ENCODE measurements at places on chromosomes 12 and 14.
A peak's percentile ranks its signal among the peaks of the same experiment; 100 is the strongest.

DNA sequence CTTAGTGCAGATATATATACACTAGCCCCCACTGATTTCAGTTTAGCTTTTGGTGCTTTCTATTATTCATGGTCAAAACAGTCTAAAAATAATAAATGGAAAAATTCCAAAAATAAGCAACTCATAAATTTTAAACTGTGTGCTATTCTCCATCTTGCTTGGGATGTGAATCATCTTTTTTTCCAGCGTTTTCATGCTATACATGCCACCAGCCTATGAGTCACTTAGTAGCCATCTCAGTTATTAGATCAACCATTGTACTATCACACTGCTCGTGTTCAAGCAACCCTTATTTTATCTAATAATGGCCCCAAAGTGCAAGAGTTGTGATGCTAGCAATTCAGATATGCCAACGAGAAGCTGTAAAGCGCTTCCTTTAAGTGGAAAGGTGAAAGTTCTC, 73.9 kb upstream of the KRR1 start:
- no peak for DNase-seq

DNA sequence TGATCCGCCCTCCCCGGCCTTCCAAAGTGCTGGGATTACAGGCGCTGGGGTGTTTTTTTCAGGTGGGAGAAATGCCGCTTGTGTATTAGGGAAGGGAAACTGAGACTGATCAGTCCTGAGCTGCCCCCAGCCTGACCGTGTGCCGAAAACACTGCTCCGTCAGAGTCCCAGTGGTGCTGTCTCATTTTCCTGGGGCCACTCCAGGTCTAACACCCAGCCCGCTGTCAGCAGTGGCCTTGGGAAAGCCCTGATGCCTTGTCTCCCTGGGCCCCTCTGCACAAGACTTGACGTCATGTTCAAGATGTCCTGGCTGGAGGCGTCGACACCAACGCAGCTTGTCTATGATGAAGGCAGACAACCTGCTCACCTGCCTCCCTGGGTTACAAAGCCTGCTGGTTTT, 165.9 kb downstream of the RBM19 start:
- no peak for DNase-seq

DNA sequence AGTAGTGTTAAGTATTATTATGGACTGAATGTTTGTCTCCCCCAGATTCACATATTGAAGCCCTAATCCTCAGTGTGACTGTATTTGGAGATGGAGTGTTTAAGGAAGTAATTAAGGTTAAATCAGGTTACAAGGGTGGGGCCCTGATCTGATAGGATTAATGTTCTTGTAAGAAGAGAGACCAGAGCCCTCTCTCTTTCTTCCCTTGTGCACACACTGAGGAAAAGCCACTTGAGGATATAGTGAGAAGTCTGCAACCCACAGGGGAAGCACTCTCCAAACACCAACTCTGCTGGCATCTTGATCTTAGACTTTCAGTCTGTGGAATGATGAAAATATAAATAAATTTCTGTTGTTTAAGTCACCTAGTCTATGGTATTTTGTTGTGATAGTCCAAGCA, 2.2 kb upstream of the KLRG1 start:
- DNase-seq, result peak; percentile 9

GRCh38 chr12:43098766-43099550, 453.0 kb downstream of the ADAMTS20 start:
- no peak for DNase-seq

DNA sequence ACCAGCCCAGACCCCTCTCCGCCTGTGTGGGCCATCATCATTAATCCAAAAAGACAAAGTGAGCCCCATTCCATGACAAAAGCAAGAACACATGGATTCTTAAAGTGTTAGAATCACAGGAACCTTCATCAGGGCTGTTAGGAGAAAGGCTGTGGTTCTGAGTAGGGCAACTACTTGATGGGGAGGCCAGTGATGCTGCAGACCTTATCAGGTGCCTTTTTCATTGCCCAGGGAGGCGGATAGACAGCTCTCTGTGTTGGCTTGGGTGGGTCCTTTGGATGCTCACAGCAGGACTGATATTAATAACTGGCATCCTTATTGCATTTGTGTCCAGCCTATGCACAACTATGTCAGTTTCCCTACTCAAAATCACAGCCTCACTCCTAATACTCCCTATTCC, 2.3 kb downstream of the HEBP1 start:
- DNase-seq, result no peak

DNA sequence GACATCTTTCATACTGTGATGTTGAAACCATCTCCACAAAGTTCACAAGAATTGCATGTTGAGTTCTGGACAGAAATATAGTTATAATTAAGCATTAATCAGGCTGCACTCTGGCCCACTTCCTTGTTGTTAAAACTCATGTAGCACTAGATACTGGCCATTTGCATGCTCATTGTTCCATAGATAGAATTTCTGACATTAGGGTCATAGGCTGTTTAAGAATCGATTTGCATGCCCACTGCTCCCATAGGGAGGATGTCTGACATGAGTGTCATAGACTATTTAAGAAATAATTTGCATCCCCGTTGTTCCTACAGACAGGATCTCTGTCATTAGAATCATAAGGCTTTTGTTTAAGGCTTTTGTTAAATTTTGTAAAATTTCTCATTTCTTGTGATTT, 50.2 kb downstream of the MYF5 start:
- DNase-seq, result no peak

DNA sequence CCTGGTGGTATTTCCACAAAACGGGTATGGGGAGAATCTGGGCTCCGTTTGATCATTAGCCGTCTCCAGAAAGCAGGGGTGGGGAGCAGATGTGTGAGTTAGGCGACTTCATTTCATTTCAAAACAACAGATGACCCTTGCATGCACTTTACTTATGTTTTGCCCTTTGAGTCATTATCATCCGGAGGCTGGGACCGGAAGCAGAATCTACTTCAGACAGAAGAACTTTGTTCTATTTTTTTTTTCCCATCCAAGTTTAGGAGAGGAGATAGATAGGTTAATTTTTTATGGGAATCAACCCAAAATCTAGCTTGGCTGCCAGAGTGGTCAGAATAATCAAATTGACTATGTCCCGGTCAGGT, 31.3 kb upstream of the CMAS start:
- DNase-seq, result no peak

DNA sequence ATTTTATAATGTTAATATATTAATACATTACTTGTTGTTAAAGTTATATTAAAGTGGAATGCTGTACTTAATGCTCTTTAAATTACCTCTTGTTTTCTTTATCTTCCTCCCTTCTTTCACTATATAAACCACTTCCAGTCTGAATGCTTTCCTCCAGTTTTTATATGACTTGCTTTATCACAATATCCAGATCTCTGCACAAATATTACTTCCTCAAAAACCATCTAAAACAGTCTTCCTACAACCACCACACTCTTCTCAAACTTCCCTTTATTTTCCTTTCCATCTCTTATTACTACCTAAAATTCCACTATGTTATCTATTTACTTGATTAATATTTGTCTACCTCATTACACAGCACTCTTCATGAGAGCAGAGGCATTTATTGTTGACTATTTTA, 956.6 kb downstream of the LRFN5 start:
- DNase-seq, result no peak

DNA sequence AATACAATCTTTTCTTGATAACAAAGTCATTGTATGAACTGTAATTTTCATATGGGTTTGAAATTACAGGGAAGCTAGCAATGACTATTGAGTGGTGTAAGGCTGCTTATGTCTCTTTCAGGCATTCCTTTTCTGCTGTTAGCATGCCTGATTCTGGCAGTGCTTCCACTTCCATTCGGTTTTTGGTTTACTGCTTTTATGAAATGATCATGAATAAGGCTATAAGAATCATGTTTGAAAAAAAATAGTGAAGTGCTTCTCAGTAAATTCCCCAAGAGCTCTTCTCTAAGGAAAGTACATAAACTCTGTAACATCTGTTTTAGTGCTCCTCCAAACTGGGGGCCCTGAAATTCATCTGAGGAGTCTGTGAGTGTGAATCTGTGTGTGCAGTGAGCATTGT, 434.0 kb upstream of the RGS6 start:
- DNase-seq, result no peak

GRCh38 chr14:98904677-98905076, 367.3 kb downstream of the BCL11B start:
- no peak for DNase-seq

GRCh38 chr14:104221071-104221625, 82.8 kb downstream of the KIF26A start:
- no peak for DNase-seq

DNA sequence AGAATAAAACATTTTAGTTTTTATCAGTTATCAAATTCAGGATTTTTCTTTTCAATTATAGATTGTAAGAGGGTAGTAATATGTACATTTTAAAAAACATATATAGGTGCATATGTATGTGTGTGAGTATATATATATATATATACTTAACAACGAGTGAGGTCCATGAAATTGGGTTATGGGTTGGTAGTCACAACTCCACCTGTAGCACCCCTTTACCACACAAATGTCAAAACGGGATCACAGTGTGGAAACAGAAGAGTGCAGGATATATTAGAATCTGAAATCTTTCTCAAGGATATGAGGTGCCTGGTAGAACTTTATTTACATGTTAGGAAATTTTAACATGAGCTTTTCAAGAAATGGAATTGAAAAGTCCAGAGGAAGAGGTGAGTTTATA, 31.3 kb downstream of the MIA2 start:
- DNase-seq, result no peak

GRCh38 chr12:38886064-38886463, 19.3 kb downstream of the CPNE8 start:
- DNase-seq, result no peak

DNA sequence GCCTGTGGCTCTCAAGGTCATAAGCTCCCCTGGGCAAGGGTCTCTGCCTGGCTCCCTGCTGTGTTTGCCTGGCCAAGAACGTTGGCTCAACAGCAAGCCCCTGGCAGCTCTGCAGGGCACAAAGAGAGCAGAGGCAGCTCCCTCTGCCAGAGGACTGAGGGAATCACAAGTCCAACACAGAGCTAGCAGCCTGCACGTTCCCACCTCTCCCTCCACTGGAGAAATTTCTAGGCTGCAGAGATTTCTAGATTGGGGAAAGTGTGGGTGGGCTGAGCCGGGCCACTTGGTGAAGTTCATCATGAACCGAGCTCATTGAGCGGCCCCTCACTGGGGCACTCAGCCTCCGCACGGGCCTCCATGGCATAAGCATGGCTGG, 19.8 kb downstream of the ZFYVE21 start:
- DNase-seq, result no peak

DNA sequence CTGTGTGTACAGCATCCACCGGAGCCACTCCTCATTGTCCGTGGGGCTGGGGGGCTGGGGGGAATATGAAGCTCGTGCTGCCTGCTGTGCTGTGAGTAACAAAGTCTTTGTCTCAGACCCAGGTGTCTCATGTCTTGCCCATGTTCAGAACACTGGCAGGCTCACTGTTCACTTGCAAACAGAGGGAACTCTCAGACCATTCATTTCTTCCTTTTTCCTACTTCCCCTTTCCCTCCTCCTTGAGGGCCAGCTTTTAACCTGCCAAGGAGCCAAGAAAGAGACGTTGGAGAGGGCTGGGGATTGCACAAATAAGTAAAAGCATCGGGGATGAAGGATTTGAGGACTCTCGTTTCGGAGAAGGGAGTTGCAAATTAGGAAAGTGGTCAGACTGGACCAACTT, 21.6 kb downstream of the GPR132 start:
- DNase-seq, result peak; percentile 51

DNA sequence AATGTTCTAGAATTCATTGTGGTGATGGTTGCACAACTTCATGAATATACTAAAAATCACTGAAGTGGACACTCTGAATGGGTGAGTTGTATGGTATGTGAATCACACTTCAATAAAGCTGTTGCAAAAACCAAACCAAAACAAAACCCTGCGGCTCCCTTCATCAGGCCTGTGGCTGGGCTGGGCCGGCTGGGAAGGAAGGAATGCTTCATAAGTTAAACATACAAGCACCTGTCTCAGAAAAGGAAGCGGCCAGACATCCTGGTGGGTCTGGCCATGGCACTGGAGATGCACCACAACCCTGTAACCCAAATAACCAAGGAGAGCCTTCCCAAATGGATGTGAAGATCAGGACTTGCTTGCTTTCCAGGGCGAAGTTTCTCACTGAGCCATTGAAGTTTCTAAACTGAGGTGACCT, 34.9 kb downstream of the TTC7B start:
- DNase-seq, result no peak

DNA sequence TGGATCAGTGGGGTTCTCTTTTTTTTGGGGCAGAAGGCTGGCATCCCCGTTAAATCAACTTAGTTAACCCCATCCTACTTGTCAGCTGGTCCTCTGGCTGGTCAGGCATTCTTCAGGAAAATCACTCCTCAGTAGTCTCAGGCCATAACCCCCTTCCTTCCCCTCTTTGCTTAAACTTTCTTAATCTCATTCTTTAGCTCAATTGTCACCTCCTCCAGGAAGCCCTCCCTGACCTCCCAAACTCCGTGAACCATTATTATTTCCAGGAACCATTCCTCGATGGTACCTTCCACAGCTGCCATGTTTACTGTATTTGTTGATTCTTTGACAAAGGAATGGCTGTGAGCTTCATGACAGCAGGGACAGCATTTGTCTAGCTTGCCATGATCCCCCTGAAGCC, 72.5 kb upstream of the FBXO21 start:
- DNase-seq, result no peak

DNA sequence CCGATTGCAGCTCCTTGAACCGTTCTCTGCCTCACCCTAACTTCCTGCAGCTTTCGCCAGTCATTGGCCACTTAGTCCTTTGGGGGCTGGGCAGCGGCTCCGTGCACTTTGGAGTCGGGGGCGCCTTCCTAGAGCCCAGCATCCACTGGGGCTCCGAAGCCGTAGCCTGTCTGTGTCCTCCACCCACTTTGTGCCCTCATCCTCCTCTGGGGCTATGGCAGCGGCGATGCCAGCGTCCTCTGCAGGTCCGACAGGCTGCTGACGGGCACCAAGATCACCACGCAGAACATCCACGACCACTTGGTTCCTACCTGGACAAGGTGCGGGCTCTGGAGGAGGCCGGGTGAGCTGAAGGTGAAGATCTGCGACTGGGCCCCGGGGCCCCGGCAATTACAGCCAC, 11.8 kb upstream of the A2M start:
- DNase-seq, result no peak
